ENCODE measurements at places on chromosomes 2 and 18. TPM values are rescaled to one million over a fixed set of nuclear protein-coding genes. Genes with fewer than 3 reads are reported as not detected.

SLC25A12 gene
- total RNA-seq: 9.3 TPM

IL1RN gene
- not detected for total RNA-seq

VRK2 gene
- total RNA-seq: 7.1 TPM

PDE11A gene
- 0.81 TPM for total RNA-seq

TRIM43 gene
- total RNA-seq: not detected

ABCB11 gene
- total RNA-seq: not detected

VWC2L gene
- total RNA-seq: not detected

ABCG8 gene
- not detected for total RNA-seq

CNTNAP5 gene
- total RNA-seq: not detected

IL37 gene
- not detected for total RNA-seq

FKBP1B gene
- 15.2 TPM for total RNA-seq

CDH19 gene
- total RNA-seq: not detected

AMER3 gene
- total RNA-seq: not detected

PDCD1 gene
- total RNA-seq: not detected

LRRTM1 gene
- total RNA-seq: 0.13 TPM

SKOR2 gene
- not detected for total RNA-seq

RBM44 gene
- 0.51 TPM for total RNA-seq

CRYBA2 gene
- not detected for total RNA-seq

FAM117B gene
- 3.3 TPM for total RNA-seq

DNAH6 gene
- under 0.01 TPM for total RNA-seq

SMYD1 gene
- total RNA-seq: not detected

GAREM2 gene
- total RNA-seq: 2.3 TPM

LIMS2 gene
- 4.6 TPM for total RNA-seq

ARHGAP15 gene
- total RNA-seq: not detected

GRHL1 gene
- 1.1 TPM for total RNA-seq

CPLX4 gene
- not detected for total RNA-seq

NDUFB3 gene
- total RNA-seq: 53.8 TPM

SH3RF3 gene
- 9.1 TPM for total RNA-seq

MFSD6 gene
- 18.1 TPM for total RNA-seq

CIB4 gene
- total RNA-seq: not detected

SYT4 gene
- not detected for total RNA-seq

ETAA1 gene
- total RNA-seq: 7.0 TPM

CHRND gene
- total RNA-seq: not detected

HRH4 gene
- not detected for total RNA-seq

DSEL gene
- total RNA-seq: 13.2 TPM

YES1 gene
- 134 TPM for total RNA-seq

MLPH gene
- total RNA-seq: 114 TPM

NRP2 gene
- 92.4 TPM for total RNA-seq

Measured in mesangial cell (primary cell).